ENCODE measurements at places on chromosomes 11 and 22.

DNA sequence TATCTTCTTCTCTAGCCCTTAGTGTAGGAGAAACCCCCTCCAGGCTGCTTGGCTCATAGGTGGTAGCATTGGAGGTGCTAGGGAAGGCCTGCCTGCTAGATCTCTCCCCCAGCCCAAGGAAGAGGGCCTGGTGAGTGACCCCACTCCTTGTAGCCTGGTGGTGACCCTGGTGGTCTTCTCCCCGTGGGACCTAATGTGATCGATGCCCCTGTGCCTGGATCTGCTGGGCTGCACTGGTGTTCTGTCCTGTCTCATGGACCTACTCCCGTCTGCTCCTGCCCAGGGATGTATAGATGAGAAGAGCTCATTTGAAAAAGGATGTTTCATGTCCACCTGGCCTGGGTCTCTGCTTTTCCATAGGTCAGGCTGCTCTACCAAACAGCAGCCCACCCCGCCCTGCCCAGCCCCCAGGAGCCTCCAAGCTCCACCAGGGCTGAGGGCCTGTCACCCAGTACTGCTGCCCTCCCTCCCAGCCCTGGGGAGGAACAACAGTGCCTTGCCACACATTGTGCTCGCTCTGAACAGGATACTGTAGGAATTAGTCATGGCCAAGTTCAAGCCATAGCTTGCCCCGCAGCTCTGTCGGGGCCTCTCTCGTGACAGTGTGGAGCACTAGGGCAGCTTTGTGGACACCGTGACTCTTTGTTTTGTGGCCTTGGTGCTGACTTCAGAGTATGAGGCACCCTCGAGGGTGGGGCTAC is 19.7 kb downstream of the SLC37A2 start:
- no peak for DNase-seq

DNA sequence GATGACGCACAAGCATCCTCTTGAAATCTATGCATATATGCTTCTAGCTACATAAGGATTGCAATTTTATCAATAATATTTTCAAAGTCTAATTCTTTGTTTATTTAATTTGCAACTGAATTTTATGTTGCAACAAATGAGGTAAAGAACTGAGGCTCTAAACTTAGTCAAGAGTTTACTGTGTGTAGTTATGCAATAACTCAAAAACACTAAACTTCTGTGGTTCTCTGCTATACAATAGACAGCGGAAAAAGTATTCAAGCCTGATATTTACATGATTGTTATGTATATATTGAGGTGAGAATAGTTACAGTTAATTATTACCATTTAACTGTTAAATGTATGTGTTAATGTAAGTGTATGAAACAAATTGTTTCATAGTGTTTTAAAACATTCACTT is 32.9 kb downstream of the MSANTD4 start:
- DNase-seq: no peak

DNA sequence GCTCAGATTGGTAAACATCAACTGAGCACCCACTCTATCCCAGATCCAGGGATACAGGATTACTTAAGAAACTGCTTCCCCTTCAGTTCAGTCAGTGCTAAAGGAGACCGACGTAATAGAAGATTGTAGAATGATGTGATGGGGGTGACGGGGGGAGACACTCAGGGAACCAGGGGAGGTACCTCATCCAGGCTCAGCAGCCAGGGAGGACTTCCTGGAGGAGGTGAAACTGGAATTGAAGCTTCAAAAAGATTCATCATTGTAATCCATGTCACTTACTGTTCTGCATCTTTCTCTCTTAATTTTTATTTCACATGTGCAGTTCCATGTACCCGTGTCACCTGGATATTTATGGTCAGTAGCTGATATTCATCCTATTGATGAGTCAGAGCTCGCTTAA is 19.1 kb upstream of the TEF start:
- no peak for DNase-seq

DNA sequence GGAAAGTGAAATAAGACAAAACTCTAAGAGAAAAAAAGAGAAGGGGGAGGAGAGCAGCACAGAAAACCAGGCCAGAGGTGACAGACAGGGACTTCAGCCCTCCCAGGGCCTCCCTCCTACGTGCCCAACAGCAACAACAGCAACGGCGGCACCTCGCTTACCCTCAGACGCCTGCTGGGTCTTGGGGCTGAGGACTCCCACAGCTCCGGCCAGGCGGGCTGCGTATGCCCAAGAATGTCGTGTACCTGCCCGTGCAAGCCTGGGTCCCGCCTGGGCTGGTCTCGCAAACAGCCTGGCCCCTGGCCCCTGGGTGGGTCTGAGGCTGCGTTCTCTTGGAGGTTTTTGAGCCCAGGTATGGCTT is 30.5 kb downstream of the ARAP1 start:
- no peak for DNase-seq

- no peak for DNase-seq
Measured at GRCh38 chr11:102912482-102912830, 37.7 kb upstream of the MMP12 start.

DNA sequence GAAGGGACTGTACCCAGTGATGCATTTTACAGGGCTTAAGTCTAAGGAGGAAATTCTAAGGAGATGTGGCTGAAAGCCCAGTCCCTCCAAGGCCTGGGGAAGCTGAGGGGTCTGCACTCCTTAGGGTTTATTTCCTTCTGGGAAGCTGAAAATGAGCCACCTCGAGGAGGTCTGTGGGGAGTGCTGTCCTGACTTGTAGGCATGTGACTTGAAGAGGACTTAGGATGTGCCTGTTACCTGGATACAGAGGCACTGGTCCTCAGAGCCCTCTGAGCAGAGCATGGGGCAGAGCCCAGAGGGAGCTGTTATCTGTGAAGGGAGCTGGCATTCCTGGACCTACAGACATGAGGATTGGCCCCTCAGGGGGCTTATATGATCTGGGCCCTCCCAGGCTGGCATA is 77.1 kb downstream of the TP53I11 start:
- no peak for DNase-seq

DNA sequence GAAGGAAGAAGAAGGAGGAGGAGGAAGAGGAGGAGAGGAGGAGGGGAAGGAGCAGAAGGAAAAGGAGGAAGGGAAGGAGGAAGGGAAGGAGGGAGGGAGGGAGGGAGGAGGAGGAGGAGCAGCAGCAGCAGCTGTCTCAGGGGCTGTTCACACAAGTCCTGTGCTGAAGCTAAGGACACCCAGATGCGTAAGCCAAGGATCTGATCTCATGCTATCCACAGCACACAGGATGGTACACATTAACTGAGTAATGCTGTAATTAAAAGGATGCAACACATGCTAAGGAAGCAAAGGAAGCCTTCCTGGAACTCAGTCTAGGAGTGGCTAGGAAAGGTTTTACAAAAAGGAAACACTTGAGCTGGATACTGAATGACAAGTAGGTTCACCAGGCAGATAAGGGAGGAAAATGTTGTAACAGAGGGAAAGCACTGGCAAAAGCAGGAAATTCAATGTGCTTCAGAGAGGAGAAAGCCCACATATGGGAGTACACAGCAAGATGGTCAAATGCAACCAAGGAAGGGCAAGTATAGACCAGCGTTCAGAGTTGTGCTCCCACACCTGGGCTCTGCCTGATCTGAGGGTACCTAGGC is 32.0 kb downstream of the TRIM66 start:
- DNase-seq: peak; percentile 57

DNA sequence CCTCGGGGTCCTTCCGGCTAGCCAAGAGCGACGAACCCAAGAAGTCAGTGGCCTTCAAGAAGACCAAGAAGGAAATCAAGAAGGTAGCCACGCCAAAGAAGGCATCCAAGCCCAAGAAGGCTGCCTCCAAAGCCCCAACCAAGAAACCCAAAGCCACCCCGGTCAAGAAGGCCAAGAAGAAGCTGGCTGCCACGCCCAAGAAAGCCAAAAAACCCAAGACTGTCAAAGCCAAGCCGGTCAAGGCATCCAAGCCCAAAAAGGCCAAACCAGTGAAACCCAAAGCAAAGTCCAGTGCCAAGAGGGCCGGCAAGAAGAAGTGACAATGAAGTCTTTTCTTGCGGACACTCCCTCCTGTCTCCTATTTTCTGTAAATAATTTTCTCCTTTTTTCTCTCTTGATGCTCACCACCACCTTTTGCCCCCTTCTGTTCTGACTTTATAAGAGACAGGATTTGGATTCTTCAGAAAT is 1.9 kb upstream of the GCAT start:
- no peak for DNase-seq

GRCh38 chr22:40200795-40201530 is 23.2 kb downstream of the TNRC6B start:
- DNase-seq: no peak

GRCh38 chr11:76329983-76330382 is 50.9 kb downstream of the THAP12 start:
- DNase-seq: no peak

GRCh38 chr11:119319700-119320239 is 2.8 kb upstream of the MCAM start:
- DNase-seq: no peak

DNA sequence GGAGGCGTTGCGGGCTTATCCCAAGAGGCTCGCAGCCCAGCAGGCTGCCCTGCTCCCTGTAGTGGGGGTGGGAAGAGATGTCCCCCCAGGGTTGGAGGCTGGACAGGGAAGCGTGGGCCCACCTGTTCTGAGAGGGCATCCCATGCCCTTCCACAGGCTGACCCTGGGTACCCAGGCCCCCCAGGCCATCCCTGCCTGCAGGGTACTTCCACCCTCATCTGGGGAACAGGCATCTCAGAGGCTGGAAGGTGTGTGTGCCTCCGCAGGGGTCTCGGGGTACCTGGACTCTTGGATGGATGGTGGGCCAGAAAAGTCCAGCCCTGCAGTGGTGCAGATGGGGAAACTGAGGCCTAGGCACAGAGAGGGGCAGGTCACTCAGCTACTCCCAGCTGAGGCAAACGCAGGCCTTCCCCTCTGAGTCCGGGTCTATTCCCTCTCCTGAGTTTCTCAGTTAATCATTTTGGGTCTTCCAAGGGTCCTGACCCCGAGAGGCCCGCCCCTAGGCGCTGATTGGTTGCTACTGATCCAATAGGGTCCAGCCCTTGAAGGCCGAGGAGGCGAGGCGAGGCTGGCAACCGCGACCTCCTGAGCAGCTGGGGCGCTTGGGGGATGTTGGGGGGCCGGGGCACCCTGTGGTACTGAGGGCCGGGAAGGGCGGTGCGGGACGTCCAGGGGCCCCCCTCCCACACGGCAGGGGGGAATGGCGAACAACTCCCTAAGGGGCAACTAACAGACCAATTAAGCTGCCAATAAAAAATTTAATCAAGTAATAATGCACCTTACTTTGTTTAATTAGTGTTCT is 23.8 kb downstream of the FLRT1 start:
- DNase-seq: no peak

- no peak for DNase-seq
Measured at GRCh38 chr22:42288791-42289190, 18.3 kb upstream of the TCF20 start.

GRCh38 chr22:39808081-39808480 is 85.5 kb downstream of the ENTHD1 start:
- DNase-seq: no peak

DNA sequence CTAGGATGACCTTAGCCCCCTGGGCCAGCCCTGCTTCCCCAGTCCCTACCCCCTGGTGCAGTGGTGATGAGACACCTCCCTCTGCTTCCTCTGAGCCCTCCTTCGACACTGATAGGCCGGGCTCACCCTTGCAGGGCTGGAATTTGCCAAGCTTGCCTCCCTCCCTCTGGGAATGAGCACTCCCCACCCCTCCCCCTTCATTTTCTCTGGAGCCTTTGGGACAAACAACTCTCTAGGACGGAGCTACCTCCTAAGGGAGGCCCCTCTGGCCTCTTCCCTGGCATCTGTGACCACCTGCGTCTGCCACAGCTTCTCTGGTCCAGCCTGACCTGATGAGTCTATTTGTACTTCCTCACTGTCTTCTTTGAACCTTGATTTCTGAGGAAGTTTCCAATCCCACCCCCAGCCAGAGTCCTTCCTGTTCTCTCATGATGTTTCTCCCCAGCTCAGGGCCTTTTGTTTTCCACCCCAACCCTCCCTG is 53.3 kb upstream of the ADA2 start:
- no peak for DNase-seq

DNA sequence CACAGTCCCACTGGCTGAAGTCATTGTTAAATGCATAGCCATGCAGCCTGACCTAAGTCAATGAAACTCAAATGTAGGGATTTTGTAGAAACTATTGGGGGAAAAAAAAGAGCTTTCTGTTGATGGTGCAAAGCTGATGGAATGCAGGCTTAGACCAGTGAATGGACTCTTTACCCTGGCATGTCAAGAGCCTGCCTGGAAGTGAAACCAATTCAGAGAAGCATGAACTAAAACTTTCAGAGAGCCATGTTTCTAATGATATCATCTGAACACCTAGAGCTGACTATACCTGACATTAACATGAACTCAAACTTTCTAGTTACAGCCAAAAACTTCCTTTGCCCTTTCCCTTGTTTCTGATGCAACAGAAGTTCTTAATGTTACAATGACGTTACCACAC is 89.0 kb downstream of the APIP start:
- DNase-seq: no peak

DNA sequence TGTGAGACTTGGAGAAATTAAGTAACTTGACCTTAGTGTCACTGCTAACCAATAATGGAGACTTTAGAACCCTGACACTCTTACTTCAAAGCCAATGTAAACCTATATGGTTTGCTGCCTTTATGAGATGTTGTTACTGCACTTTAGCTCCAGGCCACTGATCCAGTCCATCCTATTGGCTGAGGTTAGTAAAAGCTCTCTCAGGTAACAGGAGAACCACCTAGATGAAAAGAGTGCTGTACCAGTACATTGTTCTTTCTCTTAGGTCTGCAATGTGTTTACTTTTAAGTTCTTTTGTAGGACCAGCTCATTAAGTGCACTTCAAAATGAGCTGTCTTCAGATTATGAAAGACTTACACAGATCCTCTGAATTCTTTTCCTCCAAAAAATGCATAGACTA is 994.0 kb upstream of the FAT3 start:
- DNase-seq: no peak

- DNase-seq: no peak
Measured at GRCh38 chr11:17381156-17381555, 7.3 kb downstream of the KCNJ11 start.

- no peak for DNase-seq
Measured at GRCh38 chr11:62792202-62792575, 383 bp upstream of the TMEM223 start.

DNA sequence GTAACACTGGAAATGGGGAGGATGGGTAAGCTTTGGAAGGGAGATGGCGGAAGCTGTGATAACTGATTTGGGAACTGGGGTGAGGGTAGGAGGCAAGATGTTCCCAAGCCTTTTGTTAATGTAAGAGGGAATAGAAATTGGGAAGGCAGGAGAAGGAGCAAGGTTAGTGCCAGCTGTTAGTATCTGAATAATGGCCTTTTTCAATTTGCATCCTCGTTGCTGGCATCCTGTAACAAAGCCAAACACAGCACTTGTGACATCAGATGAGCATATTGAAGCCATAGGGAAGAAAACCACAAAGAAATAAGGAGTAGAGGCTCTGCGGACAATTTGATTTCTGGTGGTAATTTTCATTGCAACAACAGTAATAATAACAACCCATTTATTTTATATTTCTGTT is 70.9 kb upstream of the CLMP start:
- DNase-seq: no peak

GRCh38 chr11:44621140-44621681 is 55.7 kb downstream of the CD82 start:
- DNase-seq: no peak

GRCh38 chr11:68621826-68622225 is 62.5 kb upstream of the GAL start:
- DNase-seq: no peak

Data from HFF-Myc (cell line).